ENCODE measurements at places on chromosomes 3 and 15.

- no peak for DNase-seq
Measured at GRCh38 chr3:11434563-11435096, 162.4 kb downstream of the ATG7 start.

- peak; percentile 47 for DNase-seq
Measured at GRCh38 chr15:84715441-84716035, 401 bp downstream of the SEC11A start.

DNA sequence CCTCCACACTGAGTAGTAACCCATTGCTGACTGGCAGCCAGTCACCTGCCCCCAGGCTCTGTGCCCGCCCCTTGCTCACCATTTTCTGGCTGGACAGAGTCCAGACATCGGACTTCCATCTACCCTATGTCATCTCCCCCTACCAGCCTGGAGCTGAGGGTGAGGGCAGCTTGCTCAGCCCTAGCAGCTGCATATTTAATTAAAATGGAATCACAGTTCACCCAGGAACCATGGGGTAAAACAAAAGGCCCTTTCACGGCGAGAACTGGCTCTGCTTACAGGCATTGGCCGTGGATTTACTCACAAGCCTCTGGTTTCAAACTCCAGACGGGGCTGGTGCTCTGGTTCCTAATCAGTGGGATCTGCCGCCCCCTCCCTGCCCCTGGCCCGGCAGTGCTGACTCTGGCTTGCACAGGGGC lies 94.9 kb upstream of the ATP2B2 start:
- DNase-seq, result no peak

DNA sequence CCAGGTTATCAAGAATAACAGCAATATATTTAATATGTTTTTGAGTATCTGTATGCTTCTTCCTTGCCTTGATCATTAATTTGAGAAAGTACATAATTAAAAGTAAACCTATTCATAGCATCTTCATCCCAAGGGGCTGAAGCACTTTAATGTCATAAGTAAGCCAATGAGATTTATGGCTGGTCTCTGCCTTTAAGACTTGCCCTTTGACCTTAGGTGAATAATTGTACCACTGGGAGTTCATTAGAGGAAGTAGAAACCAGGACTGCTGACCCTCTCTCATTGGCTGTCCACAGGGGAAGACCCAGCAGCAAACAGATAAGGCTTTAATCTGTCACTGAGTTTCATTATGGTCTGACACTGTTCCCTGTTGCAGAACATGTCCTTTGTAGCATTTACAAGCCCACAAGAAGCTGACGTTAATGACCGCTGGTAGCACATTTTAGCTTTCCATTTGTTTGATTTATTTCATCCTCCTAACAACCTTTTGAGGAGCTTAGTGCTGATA lies 16.3 kb upstream of the ERC2 start:
- no peak for DNase-seq

DNA sequence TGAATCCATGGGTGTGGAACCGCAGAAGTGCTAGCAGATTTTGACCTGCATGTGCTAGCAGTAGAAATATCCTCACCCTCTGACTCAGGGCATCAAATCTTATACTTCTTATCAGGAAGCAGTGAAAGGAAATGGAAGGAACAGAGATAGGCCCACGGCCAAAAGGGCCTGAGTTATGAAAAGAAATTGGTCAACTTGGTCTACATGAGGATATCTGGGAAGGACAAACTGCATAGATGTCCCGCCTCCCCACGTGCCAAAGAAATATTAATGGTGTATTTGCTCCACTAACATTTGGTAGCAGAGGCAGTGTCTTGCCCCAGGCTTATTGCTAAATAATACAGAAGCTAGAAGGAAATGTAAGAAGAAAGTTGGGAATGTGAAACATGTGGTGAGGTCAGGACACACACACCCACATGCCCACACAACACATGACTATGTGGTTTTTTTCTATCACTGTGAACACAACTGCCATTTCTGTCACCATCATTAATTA lies 93.6 kb upstream of the COL8A1 start:
- DNase-seq, result no peak

DNA sequence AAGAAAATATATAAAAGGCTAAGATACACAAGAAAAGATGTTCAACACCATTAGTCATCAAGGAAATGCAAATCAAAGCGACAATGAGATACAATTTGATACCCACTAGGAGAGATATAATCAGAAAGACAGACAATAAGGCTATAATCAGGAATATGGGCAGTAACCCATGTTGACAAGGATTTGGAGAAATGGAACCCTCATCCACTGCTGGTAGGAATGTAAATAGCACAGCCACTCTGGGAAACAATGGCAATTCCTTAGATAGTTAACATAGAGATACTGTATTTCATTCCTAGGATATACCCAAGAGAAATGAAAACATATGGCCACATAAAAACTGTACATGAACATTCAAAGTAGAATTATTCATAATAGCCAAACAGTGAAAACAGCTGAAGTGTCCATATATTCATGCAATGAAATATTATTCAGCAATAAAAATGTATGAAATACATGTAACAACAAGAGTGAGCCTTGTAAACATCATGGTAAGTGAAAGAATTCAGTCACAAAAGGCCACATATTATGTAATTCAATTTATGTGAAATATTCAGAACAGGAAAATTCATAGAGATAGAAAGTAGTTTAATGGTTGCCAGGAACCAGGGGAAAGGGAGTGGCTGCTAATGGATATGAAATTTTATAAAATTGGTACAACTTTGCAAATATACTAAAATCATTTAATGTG lies 18.2 kb upstream of the COL8A1 start:
- no peak for DNase-seq

GRCh38 chr3:128784843-128785242 lies 58.9 kb downstream of the RAB7A start:
- DNase-seq, result no peak

DNA sequence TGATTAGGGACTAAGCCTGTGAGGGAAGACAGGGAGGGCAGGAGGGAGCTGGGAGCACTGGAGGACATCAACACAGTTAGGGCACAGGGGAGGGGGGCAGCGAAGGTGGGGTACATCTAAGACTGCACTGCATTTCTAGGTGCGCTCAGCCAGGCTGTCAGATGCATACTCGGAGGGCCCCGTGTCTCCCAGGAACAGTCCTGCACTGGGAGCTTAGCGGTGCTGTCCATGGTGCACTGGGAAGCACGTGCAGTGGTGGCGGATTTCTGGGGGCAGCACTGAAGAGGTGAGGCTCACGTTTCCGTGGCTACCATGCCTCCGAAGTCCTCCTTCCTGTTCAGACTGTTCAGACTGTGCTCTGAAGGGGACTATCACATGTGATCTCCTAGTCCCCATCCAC lies 54.4 kb downstream of the ROPN1B start:
- DNase-seq, result no peak

GRCh38 chr3:19293295-19293694 lies 145.0 kb downstream of the KCNH8 start:
- DNase-seq, result no peak

GRCh38 chr3:105118905-105119304 lies 247.8 kb upstream of the ALCAM start:
- DNase-seq, result no peak

DNA sequence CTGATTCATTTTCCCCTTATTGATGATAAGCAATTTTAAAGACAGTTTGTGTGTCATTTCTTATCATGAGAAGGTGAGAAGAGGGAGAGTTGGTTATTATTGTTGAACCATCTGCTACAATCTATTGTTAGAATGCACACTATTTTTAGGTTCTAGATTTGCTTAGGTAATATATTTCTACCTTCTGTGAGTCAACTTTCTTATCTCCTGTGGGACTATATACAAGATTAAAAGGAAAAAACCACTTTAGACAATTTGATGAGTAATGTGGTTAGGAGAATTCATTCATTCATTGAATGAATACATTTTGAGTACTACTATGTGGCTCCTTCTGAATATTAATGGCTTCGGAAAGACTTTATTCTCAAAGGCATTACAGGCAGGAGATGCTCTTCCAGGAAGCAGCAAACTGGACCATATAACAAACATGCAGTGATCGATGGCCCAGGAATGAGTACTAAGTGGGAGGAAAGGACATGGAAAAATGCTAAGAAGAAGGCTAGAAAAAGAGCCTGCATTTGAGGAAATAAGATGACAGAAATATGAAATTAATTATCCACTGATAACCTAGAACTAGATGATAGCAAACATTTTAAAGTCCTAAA lies 22.4 kb downstream of the SPTSSB start:
- DNase-seq, result no peak

DNA sequence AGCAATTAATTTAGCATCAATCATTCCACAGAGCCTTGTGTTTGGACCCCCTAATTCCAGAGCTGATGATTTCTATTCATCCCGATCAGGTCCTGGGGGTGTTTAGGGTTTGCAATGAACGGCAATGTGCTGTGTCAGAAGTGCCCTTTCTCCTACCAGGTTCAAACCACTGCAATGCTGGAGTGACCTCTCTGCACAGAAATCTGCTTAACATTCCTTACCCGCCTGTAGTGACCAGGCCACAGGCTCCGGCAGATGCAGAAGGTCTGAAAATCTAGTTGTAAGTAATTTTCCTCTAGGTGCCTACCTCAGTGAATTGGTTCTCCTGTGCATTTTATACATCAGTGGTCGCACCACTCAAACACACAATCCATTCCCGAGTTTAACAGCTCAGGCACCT lies 725.3 kb upstream of the CFAP20DC start:
- no peak for DNase-seq

- DNase-seq, result no peak
Measured at GRCh38 chr3:196553551-196553950, 14.8 kb downstream of the WDR53 start.

DNA sequence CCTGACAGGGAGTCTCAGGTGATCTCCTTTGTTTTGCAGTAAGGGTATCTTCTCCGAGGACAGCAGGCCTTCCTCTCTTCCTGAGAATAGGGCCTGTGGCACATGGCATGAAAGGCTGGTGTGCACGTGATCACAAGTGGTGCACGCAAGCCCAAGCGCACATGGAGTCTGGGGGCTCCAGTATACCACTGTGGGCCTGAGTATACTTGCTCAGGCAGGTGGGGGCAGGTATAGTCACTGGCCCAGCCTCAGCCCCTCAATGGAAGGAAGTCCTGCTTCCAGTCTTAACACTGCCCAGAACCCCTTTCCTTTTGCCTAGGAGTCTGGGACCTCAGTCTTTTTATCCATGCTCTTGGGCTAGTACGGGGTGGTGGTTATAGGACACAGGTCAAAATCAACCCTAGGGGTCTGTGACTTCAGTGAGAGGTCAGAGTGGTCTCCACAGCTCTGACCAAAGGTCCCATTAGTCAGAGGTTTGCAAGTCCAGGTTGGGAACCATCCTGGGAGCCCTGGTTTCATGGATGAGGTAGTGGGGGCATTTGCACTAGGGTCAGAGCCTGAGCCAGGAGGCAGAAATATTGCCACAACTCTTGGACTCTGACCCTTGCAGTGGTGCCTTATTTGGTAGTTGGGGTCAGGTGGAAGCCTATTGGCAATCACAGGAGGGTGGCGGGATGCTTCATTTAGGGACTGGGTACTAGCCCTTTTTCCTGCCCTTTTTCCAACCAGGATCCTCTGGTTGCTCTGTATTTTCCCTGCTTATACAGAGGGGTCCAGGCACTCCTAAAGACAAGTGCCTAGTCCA lies 823 bp upstream of the CCDC71 start:
- no peak for DNase-seq

DNA sequence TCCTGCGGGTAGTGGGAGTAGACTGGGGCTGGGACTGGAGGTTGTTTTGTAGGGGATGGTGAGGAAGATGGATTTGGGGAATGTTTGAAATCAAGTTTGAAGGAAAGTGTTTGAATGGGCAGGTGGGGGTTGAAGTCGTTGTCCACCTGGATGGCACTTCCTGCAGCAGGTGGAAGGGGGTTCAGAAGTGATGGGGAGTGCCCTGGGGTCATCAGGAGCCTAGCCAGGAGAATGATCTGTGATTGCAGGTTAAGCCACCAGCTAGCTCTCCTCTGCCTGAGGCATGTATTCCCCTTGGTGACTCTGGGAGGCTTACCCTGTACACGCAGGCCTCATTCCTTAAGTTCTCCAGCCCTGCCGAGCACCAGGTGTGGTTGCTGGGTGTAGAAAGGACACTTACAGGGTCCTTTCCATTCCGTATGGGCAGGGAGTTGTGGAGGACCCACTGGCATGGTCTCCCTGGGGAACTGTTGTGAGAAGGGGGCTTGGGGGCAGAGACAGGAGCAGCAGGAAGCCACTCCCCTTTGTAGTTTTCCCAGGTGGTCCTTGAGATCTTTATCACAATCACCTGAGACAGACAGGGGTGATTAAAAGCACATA lies 19.9 kb upstream of the EXOG start:
- no peak for DNase-seq

DNA sequence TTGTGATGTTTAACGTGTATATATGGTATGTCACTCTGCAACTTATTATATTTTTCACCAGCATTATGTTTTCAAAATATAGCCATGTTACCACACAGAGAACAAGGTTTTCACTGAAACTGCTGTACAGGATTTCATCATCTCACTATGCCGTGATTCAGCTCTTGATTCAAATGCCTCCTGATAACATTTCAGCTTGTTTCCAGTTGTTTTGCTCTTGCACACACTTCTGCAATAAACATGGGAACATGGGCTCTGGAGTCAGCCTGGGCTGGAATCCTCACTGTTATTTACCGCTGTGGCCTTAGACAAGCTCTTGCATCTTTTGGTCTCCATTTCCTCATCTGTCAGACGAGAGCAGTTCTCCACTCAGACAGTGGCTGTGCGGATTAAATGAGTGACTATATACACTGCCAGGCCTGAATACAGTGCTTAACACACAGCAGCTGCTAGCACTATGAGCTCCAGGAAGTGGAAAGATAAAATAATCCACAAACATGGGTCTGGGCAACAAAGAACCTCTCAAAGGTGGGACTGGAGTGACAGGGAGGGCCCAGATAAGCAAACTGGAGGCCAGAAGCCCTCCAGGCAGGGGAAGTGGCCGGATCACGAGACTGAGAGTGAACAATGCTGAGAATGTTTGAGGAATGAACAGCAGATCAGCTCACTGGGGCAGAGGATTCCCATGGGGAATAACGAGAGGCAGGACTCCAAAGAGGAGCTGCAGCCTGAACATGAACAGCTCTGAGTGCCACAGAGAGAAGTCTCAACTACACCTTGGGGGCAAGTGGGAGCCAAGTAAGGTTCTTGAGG lies 17.7 kb downstream of the NTRK3 start:
- DNase-seq, result no peak

DNA sequence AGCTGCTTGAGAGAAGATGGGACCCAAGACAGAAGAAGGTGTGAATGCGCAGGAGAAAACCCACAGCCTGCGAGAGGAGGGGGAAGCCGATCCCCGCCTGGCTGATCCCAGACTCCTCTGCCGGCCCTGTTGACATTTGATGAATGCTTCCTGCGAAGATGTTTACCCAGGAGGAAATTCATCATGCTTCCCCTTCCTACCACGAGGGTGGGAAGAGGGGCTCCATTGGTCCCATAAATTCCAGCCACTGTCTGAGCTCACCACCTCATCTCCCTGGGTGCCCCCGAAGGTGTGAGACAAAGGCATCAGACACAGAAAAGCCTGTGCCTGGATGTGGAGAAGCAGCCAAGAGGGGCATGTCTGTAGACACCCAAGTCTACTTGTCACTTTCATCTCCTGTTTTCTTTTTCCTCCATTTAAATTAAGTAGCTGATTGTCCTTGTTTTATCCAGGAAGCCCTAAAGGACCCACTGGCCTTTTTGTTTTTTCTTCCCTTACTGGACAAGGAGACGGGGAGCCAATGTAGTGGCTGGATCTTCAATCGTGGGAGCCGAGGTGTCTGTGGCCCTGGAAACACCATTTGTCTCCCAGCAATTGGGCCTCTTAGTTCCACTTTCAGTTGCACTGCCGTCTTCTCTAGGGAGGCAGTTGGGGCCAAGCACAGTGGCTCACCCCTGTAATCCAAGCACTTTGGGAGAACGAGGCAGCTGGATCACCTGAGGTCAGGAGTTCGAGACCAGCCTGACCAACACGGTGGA lies 95.3 kb upstream of the HES1 start:
- no peak for DNase-seq

Measured in T-helper 2 cell (primary cell).